T follicular helper cell (primary cell): ENCODE measurements at places on chromosomes 13 and 19.

GRCh38 chr19:17527326-17527725, 15.9 kb downstream of the PGLS start:
- DNase-seq = no peak

DNA sequence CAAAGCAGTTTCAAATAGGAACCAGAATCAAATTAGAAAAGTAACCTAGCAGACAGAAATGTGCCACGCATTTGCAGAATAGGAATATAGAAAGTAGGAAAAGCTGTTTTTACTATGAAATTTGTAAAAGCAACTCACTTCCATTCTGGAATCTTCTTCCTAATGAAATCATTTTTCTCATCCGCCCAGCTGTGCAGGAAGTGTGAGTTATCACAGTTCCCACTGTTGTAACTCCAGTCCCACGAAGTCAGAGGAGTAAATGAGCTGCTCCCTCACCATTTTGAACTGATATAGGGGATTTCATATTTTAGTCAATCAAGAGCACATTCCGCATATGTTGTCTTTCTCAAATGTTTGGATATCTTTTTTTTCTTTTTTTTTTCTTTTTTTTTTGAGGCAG, 230.8 kb downstream of the TBC1D4 start:
- no peak for DNase-seq

- DNase-seq = no peak
Measured at GRCh38 chr13:95524264-95524901, 28.1 kb upstream of the CLDN10 start.

- DNase-seq = no peak
Measured at GRCh38 chr19:45119582-45119981, 26.6 kb downstream of the PPP1R37 start.

GRCh38 chr13:80830431-80830830, 489.5 kb upstream of the SPRY2 start:
- no peak for DNase-seq

DNA sequence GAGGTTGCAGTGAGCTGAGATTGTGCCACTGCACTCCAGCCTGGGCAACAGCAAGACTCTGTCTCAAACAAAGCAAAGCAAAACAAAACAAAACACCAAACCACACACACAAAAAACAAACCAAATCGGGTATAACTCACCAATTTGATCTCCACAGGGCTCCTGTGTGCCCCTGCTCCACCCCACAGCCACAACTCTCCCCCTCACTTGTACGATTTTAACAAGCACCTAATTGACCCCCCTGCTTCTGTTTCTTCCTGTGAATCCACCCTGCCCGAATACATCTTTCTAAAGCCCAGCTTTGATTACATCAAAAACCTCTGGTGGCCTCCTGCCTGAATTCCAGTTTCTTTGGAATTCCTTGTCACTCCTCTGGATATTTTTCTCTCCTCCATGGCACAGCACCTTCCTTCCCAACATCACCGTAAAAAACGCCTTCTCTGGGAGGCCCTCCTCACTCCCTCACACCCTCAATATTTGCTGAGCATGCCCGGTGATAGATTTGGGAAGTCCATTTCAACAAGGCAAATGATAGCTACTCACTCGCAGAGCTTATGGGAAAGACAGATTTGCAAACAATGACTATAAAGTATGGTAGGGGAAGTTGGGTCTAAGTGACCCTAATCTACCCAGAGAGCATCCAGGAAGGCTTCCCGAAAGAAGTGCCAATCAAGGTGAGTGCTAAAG, 11.6 kb upstream of the RANBP3 start:
- no peak for DNase-seq

- no peak for DNase-seq
Measured at GRCh38 chr19:55489711-55490477, 1.7 kb downstream of the SSC5D start.

- no peak for DNase-seq
Measured at GRCh38 chr19:1943661-1944087, 2.7 kb downstream of the CSNK1G2 start.

GRCh38 chr13:109160887-109161669, 531.7 kb downstream of the MYO16 start:
- no peak for DNase-seq

GRCh38 chr19:58551577-58552471, 3.1 kb downstream of the CHMP2A start:
- DNase-seq = no peak

GRCh38 chr13:35512271-35512920, 35.9 kb upstream of the MAB21L1 start:
- no peak for DNase-seq

GRCh38 chr19:24004166-24004565, 82.8 kb upstream of the ZNF254 start:
- no peak for DNase-seq

GRCh38 chr13:31227063-31227462, 27.3 kb downstream of the B3GLCT start:
- no peak for DNase-seq

GRCh38 chr13:45413826-45414307, 4.3 kb downstream of the SLC25A30 start:
- DNase-seq = no peak

GRCh38 chr13:93881411-93881810, 598.1 kb downstream of the DCT start:
- DNase-seq = no peak

DNA sequence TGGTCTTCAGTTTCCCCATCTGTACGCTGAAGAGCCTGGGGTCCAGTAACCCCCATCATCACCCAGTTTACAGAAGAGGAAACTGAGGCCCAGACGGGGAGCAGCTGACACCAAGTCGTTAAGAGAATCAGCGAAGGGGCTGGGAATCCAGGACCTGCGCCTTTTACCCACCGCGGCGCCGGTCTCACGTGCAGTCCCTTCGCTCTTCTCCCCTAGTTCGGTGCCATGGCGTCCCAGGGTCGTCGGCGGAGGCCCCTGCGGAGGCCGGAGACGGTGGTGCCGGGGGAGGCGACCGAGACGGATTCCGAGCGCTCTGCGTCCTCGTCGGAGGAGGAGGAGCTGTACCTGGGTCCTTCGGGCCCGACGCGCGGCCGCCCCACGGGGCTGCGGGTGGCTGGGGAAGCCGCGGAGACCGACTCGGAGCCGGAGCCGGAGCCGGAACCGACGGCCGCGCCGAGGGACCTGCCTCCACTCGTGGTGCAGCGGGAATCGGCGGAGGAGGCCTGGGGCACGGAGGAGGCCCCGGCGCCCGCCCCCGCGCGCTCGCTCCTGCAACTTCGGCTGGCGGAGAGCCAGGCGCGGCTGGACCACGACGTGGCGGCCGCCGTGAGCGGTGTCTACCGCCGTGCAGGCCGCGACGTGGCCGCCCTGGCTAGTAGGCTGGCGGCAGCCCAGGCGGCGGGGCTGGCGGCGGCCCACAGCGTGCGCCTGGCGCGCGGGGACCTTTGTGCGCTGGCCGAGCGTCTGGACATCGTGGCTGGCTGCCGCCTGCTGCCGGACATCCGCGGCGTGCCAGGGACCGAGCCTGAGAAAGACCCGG, 698 bp downstream of the BLOC1S3 start:
- peak; percentile 20 for DNase-seq

GRCh38 chr13:113608967-113609533, 24.5 kb downstream of the TFDP1 start:
- no peak for DNase-seq

- peak; percentile 20 for DNase-seq
Measured at GRCh38 chr13:21458451-21458812, 671 bp downstream of the ZDHHC20 start.

GRCh38 chr19:39405958-39406655, 540 bp upstream of the ZFP36 start:
- DNase-seq = peak; percentile 85

DNA sequence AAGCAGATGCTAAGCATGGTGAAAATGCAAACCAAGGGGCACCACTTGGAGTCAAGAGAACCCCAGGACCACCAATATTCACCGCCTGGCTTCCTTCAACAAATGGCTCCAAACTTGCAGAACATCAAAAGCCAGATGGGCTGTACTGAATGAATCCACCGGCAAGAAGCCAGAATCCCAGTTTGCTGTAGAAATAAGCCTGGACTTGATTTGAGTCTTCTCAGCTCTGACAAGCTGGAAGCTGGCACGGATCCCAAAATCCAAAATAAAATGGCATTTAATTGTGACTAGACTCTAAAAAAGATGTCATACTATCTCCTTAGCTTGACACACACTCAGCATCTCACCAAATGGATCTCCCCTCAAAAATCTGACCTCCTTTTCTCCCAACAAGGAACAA, 11.9 kb downstream of the EFNB2 start:
- no peak for DNase-seq

GRCh38 chr13:46621133-46621532, 68.2 kb downstream of the LRCH1 start:
- DNase-seq = no peak

DNA sequence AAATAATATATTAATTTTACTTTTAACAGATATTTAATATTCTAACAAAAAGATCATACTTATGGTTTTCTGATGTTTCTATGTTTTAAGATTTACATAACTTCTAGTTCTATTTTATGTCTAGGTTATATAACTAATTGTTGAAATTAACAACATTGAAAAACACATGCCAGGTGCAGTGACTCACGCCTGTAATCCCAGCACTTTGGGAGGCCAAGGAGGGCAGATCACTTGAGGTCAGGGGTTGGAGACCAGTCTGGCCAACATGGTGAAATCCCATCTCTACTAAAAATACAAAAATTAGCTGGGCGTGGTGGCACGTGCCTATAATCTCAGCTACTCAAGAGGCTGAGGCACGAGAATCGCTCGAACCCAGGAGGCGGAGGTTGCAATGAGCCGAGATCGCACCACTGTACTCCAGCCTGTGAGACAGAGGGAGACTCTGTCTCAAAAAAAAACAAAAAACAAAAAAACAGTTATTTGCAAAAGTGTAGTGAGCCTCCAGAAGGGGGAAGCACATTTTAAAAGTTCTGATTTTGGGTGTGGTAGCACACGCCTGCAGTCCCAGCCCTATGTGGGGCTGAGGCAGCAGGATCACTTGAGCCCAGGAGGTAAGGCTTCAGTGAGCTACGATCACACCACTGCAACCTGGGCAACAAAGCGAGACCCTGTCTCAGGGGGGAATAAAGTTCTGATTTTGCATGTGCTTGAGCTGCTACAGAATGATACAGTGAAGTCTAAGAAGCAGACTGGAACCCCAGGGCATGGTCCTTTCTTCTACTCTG, 18.7 kb downstream of the MIPEP start:
- DNase-seq = no peak

DNA sequence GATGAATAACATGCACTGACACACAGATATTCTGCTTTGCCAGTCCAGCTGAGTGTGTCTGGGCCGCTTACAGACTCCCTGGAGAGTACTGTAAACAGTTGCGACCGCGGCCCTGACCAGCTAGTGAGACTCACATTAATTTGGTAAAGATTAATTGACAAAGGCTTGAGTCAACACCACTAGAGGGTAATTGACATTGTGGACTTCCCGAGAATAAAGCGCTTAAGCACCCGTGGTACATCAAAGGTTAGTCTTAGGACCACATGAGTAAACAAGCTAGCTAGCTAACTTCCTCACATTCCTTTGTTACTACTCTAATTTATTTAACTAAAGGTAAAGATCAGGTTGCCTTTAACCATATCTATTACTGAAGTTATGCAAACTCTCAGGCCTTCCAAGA, 624.4 kb upstream of the ARGLU1 start:
- DNase-seq = no peak

DNA sequence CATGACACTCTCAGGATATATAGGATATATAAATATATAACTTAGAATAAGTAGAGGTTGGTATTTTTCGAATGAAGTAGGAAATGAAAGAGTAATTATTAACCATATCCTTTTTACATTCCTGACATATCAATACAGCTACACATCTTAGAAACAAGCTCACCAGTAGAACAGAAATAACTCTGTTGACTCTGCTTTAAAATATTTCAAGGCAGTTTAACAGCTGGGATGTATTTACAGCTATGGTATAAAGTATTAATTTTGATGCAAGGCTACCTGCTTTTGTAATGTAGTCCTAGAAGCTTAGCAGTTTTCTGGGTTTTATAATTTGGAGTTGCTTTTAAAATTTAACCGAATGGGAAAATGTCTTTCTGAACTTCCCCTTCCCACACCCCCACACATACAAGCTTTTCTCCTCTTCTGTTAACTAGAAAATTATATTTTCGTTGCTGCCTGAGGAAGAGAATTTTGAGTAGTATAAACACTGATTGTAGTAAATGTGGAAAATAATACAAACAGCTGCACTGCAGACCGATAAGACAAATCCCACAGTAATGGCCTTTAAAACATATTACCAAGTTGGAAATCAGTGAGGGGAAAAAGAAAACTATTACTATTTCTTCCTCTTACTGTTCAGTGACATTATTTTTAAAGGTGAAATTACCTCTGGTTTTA, 147.7 kb downstream of the GGACT start:
- DNase-seq = no peak

GRCh38 chr13:89324582-89324981, 1653.4 kb downstream of the SLITRK5 start:
- DNase-seq = no peak
